RWPE2 (cell line): ENCODE measurements at places on chromosomes 12 and 14.

DNA sequence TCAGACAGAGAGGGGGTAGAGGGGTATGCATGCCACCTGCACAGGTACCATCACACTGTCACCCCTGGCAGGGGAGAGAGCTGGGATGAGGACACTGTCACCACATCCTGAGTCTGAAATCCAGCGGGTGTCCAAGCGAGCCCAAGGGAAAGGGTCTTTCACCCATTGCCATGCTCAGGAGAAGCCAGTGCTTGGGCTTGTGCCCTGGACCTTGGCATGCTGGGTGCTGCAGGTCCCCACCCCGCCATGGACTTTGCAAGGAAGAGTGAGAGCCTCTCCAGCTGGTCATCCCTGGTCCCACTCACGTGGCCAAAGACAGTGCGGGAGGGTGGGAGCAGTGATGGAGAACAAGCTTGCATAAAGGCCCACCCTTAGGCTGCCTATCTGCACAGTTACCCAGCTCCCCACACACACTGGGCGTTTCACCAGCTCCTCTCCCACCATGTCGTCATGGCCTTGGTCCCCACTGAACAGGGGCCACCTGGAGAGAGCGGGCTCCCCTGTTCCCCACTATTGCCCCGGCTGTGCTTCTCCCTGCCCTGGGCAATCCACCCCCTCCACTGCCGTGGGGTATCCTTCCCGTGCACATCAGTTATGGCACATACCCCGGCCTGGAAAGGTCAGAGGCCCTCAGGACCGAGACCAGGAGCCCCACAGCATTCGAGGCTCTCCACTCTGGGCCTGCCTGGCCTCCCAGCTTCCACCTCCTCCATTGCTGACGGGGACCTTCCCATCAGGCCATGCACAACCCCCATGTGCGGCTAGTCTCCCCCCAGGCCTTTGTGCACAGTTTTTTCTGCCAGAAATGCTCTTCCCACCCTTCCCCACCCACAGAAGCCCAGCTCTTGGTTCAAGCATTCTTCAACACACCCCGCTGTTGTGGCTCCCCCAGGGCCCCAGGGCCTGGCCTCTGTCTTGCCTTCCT is 58.6 kb upstream of the BCL11B start:
- no peak for DNase-seq

DNA sequence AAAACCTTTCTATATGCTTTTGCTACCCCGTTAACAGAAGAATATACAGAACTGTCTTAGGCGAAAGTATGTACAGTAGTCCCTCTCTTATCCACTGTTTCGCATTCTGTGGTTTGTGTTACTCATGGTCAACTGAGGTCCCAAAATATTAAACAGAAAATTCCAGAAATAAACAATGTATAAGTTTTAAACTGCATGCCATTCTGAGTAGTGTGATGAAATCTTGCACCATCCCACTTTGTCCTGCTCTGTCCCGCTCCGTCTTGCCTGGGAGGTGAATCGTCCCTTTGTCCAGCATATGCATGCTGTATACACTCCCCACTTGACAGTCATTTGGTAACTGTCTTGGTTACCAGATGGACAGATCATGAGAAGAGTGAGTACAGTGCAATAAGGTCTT is 70.1 kb upstream of the STRN3 start:
- DNase-seq, result no peak

DNA sequence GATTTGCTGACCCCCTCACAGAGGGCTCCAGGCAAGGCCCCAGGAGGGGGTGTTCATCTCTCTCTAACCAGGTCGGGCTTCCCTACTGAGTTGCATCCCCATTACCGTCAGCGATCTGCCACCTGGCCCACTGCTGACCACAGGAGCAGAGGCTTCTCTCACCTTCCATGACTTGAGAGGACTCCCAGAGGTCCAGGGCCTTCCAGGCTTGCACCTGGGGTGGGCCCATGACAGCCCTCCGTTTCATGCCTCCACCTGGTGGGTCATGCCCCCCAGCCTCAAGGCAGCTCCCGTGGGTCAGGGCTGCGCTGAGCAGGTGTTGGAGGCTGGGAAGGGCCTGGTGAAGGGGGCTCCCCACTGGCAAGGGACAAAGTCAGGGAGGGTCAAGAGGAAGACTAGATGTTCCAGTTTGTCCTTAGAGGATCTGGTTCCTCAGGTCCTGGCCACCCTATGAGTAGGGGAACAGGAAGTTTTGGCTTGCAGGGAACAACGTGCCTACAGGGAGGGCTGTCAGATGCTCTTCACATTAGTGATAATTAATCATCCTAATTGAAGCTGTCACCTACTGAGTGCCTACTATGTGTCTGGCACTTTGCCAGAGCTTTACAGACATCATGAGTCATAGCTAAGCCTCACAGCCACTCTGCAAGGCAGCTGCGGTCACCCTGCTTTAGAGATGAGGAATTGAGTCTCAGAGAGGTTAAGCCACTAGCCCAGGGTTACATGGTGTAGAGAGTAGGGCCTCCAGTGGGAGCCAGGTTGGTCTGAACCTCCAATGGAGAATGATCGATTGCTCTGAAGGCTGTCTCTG is 13.8 kb downstream of the NFKBIA start:
- no peak for DNase-seq

DNA sequence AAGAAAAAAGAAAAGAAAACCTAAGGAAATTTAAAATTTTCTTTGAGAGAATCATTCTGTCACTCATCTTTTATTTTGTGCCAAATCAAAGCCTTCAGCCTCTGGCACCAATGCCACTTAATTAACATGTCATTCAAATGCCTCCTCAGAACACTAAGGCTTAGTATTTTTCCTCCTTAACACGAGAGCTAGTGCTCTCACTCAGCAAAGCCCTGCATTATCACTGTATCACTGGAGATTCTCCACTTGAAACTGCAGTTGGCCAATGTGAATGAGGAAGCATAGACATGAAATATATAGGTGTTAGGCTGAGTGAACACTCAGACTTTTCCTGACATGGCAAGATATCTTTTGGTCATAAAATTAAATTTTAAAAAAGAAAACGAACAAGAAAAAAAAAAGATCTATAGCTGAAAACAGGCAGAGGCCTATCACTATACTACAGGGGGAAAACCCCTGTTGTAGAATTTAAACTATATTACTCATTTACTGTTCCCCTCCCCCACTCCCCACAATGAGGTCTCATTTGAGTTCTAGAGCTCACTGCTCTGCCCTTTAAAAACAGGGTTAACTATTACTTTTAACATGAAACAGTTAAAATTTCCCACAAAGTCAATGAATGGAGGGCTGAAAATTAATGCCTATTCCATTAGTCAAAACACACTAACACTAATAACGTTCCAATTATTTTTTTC is 5.1 kb downstream of the MBIP start:
- no peak for DNase-seq

DNA sequence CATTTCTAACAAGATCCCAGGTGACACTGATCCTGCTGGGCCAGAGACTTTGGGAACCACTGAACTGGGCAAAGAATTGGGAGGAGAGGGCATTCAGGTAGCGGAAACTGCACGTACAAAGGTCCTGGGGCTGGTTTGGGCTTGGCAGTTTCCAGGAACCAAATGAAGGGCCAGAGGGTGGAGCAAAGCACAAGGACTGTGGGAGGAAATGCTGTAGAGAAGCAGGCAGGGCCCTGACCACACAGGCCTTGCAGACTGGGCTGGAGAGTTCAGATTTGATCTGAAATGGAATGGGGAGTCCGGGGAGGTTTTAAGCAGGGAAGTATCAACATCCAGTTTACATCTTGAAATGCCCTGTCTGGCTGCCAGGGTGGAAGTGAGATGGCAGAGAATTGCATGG is 195.1 kb downstream of the PHETA1 start:
- no peak for DNase-seq

DNA sequence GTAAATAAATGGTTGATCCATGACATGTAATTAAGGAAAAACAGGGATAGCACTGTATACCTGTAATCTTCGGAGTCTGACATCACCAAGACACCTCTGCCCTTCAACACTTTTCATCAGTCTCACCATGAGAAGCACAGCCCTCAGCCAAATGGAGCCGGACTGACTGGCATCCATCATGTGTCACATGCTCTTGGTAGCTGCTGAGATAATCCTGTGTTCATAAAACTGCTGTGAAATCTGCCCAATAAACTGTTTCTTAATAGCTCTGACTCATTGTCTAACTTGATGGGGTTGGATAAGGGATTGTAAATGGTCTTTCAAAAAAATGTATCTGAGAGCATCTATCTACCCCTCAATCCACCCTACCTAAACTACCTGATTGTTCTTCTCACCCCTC is 33.6 kb downstream of the KCNH5 start:
- DNase-seq, result no peak

DNA sequence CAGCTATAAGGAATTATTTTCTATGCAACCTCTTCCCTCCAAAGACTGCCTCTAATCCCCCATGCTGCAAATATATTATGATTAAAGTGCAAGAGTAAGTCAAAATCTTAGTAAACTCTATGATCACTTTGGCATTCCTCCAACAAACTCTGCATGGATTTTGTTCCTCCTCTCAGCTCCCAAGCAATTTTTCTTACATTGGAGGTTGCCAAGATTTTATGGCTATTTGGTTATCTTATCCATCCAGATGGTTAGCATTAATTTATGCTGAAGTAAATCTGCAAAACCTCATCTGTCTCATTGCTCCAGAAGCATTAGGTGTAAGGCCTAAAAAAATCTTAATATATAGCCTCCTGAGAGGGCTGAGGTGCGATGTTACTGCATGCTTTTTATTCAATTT is 228.1 kb downstream of the CHST11 start:
- DNase-seq, result no peak

DNA sequence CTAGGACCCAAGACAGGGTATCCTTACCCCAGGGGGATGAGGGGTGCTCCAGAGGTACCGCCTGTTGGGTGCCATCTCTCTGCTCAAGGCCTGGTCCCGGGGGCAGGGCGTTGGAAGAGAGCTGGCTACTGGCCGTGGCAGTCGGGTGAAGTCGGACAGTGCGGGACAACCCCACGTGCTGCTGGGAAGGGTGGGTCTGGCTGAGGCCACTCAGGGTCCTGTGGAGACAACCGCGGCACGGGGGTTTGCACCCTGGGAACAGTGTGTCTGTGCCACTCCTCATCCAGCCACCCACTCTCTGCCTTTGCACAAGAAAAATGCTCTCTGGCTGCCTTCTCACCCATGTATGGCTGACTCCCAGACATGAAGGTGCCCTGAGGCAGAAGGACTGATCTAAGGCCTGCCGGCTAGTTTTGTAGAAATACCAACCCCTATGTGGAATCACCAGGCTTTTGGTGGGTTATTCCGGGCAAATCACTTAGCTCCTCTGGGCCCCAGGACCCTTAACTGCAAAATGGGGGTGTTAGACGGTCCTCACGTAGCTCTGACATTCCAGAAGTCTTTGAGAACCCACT is 56.5 kb downstream of the LTBP2 start:
- DNase-seq, result peak; percentile 72

DNA sequence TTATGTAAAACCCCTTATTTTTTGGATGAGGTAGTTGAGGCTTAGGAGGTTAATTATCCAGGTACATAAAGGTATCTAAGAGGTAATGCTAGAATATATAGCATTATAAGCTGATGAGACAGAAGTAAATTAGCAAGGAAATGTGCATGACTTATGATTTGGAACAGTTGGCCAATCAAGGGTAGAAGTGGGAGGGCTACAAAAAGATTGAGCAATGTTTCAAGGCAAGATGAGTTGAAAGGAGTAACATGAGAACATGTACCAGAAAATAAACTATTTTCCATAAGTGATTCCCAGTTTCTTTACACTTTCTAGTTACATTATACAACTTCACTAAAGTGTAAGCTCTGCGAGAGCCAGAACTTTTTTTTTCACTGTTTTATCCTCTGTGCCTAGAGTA is 290.9 kb downstream of the LRIG3 start:
- no peak for DNase-seq

DNA sequence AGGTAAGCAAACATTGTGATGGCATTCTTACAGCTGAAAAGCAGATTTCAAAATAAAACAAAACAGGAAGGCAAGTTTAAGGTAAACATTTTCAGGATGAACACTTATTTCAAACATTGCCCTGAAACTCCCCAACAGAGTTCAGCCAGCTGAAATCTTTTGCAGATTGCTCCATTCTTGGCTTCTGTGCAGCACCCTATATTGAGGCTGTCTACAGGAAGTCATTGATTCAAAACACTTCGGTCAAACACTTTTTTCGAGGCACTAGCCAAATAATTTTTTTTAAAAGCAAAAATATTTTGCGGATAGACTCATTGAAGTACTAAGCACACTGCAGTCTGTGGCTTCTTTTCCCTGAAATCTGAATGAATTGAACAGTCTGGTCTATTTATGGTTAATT is 318.1 kb upstream of the PDE3A start:
- DNase-seq, result no peak

- no peak for DNase-seq
Measured at GRCh38 chr14:92443167-92443566, 70.4 kb upstream of the RIN3 start.
